Iris pigment epithelial cell (primary cell): ENCODE measurements at places on chromosomes 2 and 18.

DNA sequence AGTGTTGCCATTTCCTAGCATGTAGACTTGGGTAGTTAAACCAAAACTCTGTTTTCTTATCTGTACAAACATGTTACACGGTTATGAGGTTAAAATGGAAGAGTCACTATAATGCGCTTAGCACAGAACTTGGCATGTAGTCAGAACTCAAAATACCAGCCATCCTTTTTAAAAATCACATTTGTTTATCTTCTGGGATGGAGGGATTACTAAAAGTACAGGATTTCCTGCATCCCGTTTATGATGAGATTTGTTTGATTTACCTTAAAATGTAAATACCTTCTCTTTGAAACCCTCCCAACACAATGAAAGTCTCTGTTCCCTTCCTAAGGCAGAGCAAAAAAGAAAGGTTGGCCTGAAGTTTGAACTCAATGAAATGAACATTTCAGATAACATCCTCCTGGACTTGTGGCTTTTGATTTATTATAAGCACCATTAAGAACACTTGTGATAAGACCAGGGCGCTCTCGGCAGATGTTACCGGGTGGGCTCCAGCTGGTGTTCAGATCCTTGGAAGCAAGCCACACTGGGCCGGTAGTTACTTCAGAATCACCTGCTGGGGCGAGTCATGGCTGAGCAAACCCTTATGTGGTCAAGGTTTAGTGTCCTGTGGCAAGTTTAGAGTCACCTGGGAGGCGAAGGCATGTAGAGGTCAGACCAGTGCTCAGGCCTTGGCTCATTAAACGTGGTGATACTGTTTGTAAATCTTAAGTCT is 105.7 kb downstream of the MGAT5 start:
- DNase-seq, result peak; percentile 38

- peak; percentile 41 for DNase-seq
These were observed 103.4 kb downstream of the NRP2 start for GRCh38 chr2:205785507-205786260.

GRCh38 chr2:148614014-148614321 is 30.6 kb upstream of the EPC2 start:
- DNase-seq, result peak; percentile 42

GRCh38 chr18:62919109-62919838 is 203.9 kb downstream of the PHLPP1 start:
- DNase-seq, result peak; percentile 64

- no peak for DNase-seq
These were observed 140.6 kb downstream of the VAPA start for GRCh38 chr18:10054366-10054765.

DNA sequence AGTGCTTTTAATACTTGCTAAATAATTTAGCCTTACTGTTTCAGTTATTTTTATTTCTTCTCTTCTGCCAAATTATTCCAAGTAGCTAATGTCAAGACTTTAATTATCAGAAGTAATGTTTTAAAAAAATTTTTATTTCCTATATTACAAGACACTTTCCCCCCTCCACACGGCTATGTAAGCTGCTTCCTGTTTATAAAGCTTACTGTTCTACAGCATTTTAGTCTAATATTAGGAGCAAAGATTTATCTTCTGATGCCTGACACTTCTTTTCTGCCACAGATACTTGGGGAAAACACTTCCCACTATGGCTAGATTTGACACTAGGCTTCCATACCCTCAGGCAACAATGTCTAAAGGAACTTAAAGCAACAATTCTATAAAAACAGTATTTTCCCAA is 62.3 kb downstream of the ROCK1 start:
- DNase-seq, result peak; percentile 43

- peak; percentile 18 for DNase-seq
These were observed 96.0 kb downstream of the ACOXL start for GRCh38 chr2:110828330-110828729.

DNA sequence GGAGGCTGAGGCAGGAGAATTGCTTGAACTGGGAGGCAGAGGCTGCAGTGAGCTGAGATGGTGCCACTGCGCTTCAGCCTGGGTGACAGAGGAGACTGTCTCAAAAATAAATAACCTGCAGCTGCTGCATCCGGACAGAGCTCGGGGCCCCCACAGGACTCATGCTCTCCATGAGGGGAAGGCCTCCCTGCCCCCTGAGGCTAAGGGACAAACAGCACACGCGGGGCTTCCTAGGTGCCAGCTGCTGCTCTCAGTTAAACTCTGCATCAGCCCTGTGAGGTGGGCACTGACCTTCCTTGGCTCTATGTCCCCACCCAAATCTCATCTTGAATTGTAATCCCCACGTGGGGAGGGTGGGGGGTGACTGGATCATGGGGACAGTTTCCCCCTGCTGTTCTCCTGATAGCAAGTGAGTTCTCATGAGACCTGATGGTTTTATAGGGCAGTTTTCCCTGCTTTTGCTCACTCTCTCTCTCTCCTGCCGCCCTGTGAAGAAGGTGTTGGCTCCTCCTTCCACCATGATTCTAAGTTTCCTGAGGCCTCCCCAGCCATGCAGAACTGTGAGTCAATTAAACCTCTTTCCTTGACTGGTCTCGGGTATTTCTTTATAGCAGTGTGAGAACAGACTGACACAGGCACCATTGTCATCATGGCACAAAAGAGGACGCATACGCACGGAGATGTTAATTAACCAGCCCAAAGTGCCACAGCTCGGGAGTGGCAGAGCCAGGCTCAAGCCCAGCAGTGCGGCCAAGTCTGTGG is 49.9 kb upstream of the TAF1B start:
- DNase-seq, result no peak
